ENCODE measurements at places on chromosomes 7 and 10. TPM values are rescaled to one million over a fixed set of nuclear protein-coding genes. Genes with fewer than 3 reads are reported as not detected.

The FAM25A gene
- total RNA-seq: not detected

The WNT8B gene
- not detected for total RNA-seq

The PRKAR1B gene
- 30.5 TPM for total RNA-seq

The RSPH10B2 gene
- total RNA-seq: 0.29 TPM

The ACHE gene
- 8.8 TPM for total RNA-seq

The STAG3 gene
- 2.5 TPM for total RNA-seq

The SNCG gene
- 86.6 TPM for total RNA-seq

The AZGP1 gene
- 0.53 TPM for total RNA-seq

The INA gene
- not detected for total RNA-seq

The UNCX gene
- not detected for total RNA-seq

DNA sequence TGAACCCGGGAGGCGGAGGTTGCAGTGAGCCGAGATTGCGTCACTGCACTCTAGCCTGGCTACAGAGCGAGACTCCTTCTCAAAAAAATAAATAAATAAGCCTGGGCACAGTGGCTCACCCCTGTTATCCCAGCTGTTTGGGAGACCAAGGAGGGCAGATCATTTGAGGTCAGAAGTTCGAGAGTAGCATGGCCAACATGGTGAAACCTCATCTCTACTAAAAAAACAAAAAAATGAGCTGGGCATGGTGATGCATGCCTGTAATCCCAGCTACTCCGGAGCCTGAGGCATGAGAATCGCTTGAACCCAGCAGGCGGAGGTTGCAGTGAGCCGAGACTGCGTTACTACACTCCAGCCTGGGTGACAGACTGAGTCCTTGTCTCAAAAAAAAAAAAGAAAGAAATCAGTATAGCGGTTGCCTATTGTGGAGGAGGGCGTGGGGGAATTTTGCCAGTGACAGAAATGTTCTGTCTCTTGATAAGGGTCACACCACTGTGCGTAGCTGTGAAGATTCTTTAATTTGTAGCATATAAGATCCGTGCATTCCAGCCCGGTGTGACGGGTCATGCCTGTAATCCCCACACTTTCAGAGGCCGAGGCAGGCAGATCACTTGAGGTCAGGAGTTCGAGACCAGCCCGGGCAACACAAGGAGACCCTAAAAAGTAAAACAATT lies 17.9 kb upstream of the EIF3B start:
- DNase-seq: no peak

DNA sequence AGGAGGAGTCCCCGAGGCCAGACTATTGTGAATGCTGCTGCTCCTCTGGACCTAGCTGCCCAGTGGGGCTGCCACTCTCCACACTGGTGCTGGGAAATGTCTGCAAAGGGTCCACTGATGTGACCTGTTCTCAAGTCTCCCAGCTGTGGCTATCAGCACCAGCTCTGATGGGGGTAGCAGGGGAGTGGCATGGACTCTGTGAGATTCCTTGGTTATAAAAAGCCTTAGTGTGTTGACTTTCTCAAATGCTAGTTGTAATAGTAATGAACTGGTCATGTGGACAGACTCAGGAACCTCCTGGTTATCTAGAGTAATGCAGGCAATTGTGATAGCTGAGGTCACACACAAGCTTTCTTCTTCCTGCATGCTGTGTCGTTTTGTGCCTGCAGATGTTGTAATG lies 34.1 kb upstream of the ARMC3 start:
- no peak for DNase-seq

GRCh38 chr10:44566786-44567185 lies 181.9 kb upstream of the CXCL12 start:
- DNase-seq: no peak

DNA sequence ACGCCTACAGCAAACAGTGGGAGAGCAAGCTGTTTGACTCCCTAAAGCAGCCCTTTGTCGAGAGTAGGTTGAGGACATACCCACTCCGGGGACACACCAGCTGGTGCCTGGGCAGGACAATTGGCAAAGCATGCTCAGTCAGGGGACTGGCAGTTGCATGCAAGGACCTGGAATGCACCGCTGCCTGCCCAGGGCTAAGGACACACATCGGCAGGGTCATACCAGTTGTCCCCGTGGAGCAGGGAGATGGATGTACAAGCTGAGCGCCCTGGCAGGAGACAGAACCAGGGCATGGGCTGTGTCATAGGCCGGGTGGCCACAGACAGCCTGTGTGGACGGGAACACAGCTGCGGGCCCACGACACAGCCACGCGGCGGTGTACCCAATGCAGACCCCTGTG lies 18.3 kb upstream of the ELN start:
- no peak for DNase-seq

DNA sequence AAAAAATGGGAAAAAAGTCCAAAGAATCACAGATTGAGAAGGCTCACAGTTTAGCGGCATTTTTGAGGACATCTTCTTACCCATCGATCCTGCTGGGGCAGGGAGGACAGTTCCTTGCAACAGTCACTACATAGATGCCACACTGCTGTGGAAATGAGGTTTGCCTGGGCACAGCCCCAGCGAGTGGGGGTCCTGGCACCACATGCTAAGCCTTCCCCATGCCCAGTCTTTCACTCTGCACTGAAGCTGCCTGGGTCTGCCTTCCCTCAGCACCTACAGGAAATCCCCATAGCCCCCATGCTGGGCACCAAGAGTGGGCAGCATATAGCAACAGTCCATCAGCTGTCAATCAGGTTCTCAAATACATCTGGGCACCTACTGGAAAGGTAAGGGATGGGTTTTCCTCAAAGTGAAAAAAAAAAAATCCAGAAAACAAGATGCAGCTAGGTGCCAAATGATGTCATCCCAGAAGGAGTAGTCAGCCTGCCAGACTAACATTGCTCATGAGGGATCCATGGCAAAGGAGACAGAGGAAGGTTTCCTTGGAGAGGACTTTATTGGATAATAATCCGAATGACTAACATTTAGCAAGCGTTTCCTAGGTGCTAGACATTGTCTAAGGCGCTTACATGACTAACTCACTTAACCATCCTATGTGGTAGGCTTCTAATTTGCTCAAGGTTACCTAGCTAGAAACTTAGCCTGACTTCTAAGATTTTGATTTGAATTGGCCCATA lies 125.7 kb upstream of the CXCL12 start:
- no peak for DNase-seq

DNA sequence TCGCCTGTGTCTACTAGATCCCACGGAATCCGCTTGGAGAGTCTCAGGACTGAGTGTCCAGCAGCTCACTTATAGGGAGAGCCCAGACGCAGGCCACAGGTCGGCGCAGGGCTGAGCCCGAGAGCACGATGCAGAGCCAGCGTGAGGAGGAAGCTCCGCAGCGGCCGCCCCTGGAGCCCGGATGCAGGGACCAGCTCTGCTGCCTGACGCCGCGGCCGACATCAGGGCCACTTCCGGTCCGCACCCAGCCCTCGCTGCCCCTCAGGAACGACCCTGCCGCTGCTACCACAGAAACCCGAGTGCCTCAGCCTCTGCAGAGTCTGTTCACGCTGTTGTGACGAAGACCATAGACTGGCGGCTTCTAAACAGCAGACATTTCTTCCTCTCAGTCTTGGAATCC lies 275.8 kb upstream of the PPP2R2D start:
- DNase-seq: no peak

DNA sequence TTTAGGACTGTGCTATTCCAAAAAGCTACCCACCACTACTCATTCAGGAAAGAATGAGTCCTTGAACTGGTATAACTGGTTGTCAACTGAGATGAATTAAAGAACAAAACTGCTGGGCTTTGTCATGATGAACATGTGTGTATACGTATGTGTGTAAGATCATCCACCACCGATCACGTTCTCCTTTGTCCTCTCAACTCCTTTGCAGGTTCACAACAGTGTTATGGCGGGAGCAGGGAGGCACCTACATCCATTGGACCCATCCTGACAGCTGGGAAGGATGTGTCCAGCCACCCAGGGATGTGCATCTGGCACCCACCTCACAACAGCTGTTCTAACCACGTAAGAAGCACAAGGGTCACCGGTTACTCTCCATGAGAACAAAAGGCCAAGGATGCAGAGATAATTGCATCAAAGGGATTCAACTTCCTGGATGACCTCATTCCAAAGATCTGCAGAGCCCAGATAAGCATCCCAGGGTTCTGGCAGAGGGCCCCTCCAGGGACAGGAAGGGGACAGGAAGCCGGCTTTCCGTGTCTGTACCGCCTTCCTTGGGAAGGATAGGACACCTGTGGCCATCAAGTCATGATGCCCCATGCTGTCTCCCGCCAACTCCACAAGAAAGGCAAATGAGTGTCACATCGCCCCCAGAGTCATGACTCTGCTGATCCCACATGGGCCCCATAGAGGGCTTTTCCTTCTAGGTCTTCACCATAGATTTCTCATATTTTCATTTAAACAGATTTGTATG lies 66.1 kb downstream of the STEAP1B start:
- DNase-seq: peak; percentile 86

DNA sequence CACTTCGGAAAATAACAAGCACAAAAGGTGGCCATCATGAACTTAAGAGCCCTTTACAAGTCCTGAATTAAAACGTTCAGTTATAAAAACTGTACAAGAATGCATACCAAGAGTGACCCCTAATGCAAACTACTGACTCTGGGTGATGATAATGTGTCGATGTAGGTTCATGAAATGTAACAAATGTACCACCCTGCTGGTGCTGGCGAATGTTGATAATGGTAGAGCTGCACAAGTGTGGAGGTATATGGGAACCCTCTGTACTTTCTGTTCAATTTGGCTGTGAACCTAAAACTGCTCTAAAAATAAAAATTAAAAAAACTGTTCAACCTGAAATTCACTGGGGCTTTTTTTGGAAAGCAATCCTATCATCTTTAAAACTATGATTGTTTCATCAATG lies 3.3 kb downstream of the FAM133B start:
- no peak for DNase-seq

- DNase-seq: no peak
Observed at GRCh38 chr7:75807452-75807851, 6.2 kb downstream of the CCL24 start.

- peak; percentile 87 for DNase-seq
Observed at GRCh38 chr10:70758757-70759514, 26.2 kb downstream of the TBATA start.

DNA sequence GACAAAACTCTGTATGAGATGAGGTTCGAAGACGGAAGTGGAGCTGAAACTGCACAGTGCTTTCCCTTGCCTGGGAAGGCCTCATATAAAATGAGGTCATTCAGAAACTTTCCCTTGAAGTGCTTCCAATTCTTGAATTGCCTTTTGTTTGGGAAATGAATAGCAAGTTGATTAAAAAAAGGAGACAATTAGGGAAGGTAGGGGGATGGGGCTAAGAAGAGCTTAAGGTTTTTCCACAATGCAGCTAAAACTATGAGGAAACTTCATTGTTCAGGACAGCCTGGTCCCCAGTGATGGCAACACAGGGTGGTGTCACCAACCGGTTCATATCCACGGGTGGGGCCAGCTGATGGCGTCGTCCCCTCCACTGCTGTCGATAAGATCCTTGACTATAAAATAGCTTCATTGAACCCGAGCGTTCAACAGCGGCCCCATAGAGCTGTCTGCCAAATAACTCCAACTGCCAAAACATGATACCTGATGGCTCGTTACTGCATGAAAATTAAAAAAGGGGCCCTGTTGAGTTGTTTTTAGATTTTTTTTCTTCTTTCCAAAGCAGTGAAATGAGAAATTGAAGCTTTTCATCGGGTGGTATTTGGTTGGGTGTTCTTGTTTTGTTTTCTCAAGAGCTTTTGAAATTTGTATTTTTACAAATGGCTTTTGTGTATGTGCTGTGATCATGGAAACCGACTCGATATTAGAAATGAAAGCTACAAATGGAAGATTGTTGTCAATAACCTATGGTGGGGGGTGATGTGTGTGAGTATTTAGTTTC lies 2.8 kb upstream of the CELF2 start:
- no peak for DNase-seq

DNA sequence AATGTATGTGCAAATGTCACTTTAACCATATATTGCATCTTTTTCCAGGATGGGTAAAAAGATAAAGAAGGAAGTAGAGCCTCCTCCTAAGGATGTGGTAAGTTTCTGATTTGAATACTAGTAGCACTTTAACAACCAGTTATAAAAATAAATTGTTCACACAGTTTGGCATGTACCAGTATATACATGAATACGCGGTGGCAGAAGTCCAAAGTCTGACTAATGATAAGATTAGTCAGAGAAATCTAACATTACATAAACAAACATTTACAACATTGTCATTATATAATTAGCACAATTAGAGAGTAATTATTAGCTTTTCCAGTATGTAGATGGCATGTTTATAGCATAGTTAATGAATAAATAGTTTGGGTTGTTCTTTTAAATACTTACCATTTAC lies 4.1 kb downstream of the ARMC3 start:
- no peak for DNase-seq

- no peak for DNase-seq
Observed at GRCh38 chr7:7212612-7213011, 30.3 kb downstream of the C1GALT1 start.

GRCh38 chr10:97321032-97321803 lies 2.1 kb downstream of the FRAT1 start:
- no peak for DNase-seq

DNA sequence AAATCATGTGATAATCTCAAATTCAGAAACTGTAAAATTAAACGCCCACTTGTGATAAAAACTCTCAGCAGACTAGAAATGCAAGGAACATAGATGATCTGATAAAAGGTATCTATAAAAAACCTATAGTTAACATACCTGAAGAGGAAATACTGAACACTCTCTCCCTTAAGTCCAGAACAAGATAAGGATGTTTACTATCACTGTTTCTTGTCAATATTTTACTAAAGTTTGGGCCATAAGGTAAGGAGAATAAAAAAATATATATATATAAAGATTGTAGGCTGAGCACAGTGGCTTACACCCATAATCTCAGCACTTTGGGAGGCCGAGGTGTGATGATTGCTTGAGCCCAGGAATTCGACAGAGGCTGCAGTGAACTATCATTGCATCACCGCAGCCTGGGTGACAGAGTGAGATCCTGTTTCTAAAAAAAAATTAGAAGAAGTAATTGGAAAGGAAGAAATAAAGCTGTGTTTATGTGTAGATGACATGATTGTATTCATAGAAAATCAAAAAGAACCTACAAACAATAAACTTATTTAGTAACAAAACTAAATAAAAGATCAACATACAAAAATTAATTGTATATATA lies 28.4 kb downstream of the MPLKIP start:
- DNase-seq: no peak

- DNase-seq: no peak
Observed at GRCh38 chr7:4851459-4852422, 10.1 kb downstream of the PAPOLB start.

- peak; percentile 26 for DNase-seq
Observed at GRCh38 chr7:112798274-112799159, 8.3 kb upstream of the TMEM168 start.

DNA sequence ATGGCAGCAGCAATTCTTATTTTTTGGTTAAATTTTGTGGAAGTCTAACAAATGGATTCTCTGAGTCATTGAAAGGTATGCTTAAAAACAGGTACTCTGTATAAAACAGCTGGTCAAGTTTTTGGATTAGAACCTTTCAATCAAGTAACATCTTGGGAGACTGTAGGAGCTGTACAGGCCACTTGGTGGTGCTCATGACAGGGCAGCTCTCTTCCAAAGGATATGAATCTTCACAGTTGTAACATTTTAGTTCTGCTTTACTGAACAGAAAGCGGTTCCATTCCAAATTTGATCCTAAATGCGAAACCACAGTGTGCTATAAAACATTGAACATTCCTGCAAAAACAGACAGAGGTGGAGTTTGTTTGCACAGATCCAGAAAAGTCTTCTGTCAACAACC lies 44.5 kb upstream of the AGR3 start:
- DNase-seq: no peak
